ENCODE measurements at places on chromosomes 11 and 22.

GRCh38 chr22:50695421-50696250 is 23.0 kb downstream of the SHANK3 start:
- no peak for DNase-seq

DNA sequence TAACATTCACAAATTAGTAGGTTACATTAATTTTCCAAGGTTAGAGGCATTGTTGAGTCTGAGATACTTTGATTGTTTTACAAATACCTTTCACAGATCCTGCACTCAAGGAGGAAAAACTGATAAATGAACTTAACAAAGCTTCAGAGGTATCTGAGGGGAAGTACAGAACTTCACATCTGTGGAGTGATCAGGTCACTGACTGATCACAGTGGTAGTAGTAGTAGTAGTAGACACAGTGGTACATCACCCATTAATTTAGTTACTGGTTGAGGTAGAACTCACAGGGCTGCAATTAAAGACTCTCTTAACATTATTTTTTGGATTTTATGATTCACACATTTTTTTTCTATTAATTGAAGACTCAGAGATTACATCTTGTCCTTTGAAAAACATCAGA is 56.7 kb downstream of the DCUN1D5 start:
- no peak for DNase-seq

- DNase-seq: no peak
Observed at GRCh38 chr22:37884420-37884819, 21.7 kb upstream of the MICALL1 start.

- no peak for DNase-seq
Observed at GRCh38 chr22:33737662-33738061, 182.6 kb downstream of the LARGE1 start.

GRCh38 chr22:35023692-35024363 is 42.1 kb upstream of the ISX start:
- DNase-seq: peak; percentile 11

Measured in RCC 7860 (cell line).